ENCODE measurements at places on chromosomes 2 and 18.

DNA sequence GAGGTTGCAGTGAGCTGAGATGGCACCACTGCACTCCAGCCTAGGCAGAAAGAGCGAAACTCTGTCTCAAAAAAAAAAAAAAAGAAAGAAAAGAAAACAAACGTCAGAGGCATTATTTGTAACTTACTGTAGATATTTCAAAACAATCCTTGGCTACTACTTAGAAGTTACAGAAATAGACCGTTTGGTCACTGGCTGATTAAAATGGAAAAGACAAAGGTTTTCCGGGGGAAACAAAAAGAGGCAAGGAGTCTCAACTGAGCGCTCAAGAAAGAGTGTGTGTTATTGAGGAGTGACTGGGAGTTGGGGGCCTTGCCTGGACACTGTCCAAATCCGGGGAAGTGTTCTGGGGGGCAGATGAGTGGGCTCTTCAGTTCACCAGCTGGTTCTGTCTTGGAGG lies 47.6 kb downstream of the TEX44 start:
- no peak for DNase-seq

DNA sequence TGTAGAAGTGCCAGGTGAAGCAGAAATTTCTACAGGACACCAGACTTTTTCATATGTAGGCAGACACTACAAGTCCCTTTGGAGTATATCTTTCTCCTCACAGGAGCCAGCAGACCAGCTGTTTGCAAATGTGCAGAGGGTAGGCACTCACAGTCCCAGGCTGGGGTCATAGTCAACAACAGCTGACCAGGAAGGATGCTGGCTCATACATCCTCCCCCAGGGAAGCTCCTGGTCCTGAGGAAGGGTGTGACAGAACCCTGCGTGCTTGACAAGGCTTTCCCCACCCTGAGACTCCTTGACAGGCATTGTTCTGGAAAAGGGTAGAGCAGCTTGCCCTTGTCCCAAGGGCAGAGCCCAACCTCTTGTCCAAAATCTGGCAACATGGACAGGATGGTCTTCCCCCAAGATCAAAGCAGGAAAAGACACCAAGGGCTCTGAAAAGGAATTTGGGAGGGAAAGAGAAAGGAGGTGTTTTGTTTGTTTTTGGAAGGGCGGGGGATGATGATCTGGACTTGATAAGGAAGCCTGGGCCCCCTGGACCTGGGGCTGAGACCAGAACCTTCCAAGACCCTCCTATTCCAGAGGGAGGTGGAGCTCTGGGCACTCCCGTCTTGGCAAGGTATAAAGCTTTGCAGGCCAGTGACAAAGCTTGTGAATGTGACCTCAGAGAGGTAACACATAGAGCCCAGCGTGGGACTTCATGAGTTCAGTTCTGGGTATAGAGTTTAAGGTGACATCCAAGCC lies 87.1 kb downstream of the GFPT1 start:
- DNase-seq = no peak

DNA sequence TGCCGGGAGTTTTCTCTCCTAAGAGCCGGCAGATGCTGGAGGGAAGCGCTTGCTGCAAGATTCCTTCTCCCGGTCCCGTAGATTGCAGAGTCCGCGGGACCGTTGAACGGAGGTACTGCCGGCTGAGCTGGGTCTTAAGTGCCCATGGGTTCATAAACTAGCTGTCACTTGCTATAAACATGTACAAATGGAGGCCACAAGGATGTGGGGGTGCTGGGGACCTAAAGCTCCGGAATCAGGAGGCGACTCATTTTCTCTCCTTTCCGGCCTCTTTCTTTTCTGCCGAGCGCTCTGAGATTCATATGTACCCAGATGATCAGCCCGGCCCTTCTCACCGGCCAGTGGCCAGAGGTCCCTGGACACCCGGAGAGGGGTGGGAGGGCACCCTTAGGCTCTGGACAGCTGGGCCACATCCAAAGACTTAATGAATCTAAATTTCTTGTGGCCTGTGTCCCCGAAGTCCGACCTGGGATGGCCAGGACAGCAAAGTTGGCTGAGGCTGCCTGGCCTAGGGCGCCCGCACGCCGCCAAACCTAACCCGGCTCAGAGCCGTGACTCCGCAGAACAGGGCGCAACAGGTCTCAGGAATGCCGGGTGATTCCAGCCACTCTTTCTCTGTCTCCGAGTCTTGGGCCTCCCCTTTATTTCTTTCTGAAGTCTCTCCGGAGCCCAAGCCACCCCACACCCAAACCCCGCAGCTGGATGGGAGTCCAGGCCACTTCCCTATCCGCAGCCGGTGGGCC lies 2.4 kb upstream of the PAX3 start:
- DNase-seq = no peak

GRCh38 chr2:45332094-45332493 lies 279.0 kb downstream of the SRBD1 start:
- no peak for DNase-seq

DNA sequence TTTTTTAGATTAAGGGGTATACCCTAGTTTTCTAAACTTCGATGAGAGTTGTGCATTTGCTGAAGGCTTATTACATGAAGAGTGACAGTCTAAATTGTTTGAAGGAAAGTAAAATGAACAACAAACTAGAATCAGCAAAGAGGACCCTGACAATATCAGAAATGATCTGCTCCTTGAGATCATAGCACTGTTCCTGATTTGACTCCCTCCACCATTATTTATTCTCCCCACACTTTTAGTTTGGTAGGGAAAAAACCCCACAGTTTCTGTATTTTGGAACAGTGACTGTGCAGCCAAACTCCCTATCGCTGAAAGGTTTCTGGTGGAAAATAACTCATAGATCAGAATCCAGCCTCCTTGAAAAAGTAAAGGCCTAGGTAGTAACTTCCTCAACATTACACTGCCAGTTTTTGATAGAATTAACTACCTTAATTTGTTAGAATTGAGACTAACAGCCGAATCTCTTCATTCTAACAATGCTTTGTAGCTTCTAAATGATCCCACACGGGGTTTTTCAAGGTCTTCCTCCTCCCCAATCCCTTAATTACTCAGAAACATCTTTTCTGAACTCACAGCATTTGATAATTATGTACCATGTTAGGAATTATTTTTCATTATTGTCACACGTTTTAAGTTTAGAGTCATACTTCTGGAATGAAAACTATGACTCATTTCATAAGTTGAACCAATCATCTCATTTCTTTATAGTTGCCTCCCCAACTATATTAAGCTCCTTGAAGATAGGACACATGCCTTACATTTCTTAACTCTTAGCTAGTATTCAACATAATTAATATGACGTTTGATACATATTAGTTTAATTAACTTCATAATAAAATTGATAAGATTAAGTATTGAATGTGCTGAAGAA lies 2.9 kb downstream of the MYL12A start:
- no peak for DNase-seq

DNA sequence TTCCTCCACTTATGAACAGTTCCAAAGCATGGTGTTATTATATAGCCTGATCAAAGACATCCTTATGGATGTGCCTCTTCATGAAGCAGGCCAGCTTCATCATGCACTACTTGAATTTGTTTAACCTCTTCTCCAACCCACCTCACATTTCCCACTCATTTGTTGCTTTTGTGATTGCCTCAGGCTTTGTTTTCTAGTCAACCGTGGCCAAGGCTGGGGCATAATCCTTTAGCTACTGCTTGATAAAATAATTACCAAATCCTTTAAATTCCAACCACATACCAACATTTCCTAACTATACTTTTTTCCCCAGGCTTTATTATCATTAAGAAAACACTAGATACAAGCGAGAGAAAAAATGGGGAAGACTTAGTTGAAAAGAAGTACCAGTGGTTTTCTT lies 39.6 kb upstream of the SCN1A start:
- DNase-seq = no peak

DNA sequence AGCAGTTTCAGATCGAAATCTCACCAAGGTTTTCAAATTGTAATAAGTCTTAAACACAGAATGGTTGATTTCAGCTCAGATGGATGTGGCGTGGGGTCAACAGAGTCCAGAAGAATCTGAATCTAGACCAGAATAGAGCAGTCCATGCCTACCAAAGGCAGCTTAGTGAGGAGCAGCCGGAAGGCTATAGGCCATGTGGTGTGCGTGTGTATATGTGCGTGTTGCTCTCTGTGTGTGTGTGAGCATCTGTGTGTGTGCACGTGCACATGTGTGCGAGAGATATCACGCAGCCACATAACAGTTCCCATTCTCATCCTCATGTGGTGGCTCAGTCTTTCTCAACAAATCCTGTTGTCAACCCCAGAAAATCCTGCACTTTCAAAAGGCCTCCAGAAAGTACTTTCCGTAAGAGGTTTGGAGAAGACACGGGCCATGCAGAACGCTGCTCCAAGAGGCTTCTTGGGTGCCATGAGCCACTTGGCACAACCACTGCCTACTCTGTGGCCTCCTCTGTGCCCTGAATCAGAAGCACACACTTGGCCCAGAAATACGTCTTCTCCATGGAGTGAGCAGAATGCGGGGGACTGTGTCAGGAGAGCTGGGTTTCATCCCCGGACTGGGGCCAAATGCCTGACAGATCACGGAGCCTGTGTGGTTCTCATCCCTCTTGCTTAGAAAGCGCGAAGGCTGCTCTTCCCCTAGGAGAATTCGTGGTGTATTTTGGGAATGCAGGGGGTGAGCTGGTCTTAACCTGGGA lies 67.3 kb downstream of the ACKR3 start:
- DNase-seq = no peak

GRCh38 chr2:938181-939005 lies 12.3 kb upstream of the SNTG2 start:
- no peak for DNase-seq

GRCh38 chr2:125224830-125225229 lies 1199.7 kb downstream of the CNTNAP5 start:
- DNase-seq = no peak

- DNase-seq = no peak
Observed at GRCh38 chr2:222535477-222535876, 111.1 kb downstream of the SGPP2 start.

DNA sequence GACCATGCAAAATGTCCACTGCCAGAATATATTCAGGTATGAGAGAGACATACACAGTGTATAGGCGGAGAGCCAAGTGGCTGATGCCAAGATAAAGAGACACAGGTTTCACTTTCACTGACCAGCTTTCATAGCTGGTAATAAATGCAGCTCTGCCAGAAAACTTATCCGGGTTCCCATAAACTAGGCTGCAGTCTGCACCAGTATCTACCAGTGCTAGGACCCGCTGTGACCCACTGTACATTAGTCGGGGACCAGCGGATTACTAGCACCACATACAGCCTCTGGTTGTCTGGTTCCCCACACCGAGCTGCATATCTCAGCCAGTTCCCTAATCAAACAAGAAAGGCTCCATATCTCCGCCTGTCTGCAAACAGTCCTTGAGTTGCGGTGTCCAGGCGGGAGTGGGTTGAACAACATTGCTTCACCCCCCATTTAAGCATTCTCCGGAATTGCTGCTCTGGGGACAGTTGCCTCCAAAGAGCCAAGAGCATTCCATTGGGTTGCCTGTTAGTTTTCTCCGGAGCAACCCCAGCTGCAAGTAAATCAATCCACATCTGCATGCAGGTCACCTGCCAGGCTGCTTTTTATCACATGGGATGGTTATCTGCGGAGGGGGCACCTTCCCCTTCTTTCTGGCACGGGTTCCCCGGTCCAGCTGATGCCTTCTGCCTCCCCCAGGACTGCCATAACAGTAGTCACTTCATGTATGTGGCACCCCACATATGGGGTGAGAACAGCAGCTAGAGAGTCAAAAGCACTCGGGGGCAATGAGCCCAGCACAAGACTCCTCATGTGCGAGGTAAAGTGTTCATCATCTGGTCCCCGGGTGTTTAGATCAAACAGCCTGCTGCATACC lies 18.0 kb upstream of the KLHL23 start:
- no peak for DNase-seq

GRCh38 chr2:205892251-205892655 lies 193.7 kb downstream of the INO80D start:
- DNase-seq = no peak

GRCh38 chr2:147364597-147364996 lies 480.2 kb upstream of the ACVR2A start:
- DNase-seq = no peak

DNA sequence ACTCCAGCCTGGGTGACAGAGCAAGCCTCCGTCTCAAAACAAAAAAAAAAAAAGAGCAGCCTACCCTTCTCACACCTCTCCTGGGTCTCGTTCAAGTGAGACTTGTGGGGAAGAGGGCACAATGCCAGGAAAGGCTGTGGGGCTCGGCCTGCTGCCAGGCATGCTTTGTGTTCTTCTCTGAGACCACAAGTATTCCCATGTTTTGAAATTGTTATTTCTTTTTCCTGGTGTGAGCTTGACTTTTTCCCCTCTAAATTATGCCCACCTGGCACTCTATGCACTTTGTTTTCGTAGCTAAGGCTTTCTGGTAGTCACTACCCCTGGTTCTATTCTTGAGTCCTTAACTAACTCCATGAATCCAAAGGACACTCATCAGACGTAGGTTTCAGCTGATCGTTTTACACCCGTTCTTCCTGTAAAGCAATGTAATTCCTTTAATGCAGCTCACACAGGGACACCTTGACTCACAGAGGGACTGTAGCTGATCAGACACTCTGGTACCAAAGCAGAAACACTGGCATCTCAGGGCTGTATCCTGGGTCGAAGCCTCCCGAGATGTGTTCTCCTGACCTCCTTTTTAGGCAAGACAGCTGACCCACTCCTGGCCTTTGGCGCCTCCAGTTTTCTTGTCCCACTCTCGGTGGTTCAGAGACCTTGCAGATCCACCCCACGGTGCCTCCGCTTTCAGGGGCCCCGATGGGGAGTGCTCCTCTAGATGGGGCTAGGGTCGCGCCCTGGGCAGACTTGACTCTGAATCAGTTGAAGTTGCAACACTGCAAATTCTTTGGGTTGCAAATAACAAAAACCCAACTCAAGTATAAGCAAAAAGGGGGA lies 193.3 kb upstream of the AGAP1 start:
- no peak for DNase-seq

GRCh38 chr2:75047992-75048625 lies 89.7 kb downstream of the POLE4 start:
- DNase-seq = no peak

DNA sequence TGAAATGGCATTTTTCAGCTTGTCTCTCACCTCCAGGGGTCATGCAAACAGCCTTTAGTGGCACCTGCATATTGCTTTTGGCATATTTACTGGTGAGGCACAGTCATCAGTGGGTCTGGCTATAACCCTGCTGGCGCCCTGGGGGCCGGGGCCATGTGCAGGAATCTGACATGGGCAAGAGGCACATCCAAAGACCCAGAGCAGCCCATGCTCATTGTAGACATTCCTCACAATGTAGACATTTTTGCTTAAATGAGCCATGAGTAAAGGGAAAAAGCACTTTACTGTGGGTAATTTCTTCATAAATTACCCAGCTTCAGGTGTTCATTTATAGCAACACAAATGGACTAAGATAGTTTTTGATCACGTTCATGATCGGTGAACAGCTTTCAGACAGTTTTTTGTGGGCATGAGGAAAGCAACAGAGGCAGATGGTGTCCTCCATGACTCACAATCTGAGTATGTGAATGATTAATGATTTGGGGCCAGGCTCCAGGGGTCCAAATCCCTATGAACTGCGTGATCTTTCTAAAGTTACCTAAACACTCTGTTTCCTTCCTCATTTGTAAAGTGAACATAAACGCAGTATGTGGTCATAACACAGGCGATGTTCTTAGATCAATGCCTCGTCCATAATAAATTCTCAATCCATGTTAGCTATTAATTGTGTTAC lies 85.8 kb downstream of the LIPG start:
- no peak for DNase-seq

GRCh38 chr18:56593906-56594305 lies 44.5 kb downstream of the TXNL1 start:
- DNase-seq = no peak

Data from activated gamma-delta T cell (primary cell).